Naive B cell (primary cell): ENCODE measurements at places on chromosomes 12 and 14. TPM values are rescaled to one million over a fixed set of nuclear protein-coding genes. Genes with fewer than 3 reads are reported as not detected.
A peak's percentile ranks its signal among the peaks of the same experiment; 100 is the strongest.

The SCNN1A gene
- not detected for polyA plus RNA-seq

The STON2 gene
- polyA plus RNA-seq, result 0.28 TPM

The LRRIQ1 gene
- not detected for polyA plus RNA-seq

The MSRB3 gene
- 1.2 TPM for polyA plus RNA-seq

The NRXN3 gene
- polyA plus RNA-seq, result not detected

GRCh38 chr12:10027721-10028120, 2.8 kb upstream of the CLEC9A start:
- no peak for DNase-seq

DNA sequence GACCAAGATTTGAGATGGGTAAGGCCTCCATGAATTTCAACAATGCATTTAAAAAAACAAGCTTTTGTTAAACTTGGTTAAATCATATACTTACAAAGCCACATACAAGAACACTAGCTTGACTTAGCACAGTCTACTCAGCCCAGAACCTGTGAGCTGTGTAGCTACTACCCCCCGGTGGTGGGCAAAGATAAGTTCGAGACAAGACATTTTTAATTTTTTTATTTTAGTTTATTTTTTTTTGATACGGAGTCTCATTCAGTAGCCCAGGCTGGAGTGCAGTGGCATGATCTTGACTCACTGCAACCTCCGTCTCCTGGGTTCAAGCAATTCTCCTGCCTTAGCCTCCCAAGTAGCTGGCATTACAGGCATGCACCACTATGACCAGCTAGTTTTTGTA, 3.7 kb upstream of the NECAP1 start:
- DNase-seq, result peak; percentile 19

- DNase-seq, result no peak
Measured at GRCh38 chr12:12534166-12534866, 28.3 kb downstream of the DUSP16 start.

DNA sequence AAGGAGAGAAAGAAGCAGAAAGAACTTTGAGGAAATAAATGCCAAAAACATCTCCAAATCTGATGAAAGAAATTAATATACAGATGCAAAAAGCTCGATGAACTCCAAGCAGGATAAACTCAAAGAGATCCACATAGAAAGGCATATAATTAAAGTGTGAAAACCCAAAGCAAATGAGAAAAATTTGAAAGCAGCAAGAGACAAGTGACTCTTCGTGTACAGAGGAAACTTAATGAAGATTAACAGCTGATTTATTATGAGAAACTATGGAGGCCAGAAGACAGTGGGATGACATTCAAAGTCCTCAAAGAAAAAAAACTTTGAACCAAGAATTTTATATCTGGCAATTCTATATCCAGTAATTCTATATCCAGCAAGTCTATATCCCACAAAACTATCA, 163.0 kb upstream of the TMCC3 start:
- no peak for DNase-seq

DNA sequence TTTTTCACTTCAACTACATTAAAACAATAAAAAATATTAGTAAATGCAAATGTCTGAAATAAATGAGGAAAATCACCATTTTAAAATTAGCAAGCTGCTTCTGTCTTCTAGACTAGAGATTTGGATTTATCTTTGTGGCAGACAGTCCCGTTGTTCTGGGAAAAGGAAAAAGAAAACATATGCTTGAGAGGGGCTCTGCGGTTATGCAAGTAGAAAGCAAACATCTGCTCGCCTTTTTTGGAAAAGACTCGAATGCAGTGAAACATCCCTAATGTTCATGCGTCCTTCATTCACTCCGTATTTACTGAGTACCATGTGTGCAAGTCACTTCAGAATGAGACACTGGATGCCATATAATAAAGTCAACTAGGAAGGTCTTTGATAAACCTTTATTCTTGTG, 44.9 kb downstream of the IFNG start:
- no peak for DNase-seq

DNA sequence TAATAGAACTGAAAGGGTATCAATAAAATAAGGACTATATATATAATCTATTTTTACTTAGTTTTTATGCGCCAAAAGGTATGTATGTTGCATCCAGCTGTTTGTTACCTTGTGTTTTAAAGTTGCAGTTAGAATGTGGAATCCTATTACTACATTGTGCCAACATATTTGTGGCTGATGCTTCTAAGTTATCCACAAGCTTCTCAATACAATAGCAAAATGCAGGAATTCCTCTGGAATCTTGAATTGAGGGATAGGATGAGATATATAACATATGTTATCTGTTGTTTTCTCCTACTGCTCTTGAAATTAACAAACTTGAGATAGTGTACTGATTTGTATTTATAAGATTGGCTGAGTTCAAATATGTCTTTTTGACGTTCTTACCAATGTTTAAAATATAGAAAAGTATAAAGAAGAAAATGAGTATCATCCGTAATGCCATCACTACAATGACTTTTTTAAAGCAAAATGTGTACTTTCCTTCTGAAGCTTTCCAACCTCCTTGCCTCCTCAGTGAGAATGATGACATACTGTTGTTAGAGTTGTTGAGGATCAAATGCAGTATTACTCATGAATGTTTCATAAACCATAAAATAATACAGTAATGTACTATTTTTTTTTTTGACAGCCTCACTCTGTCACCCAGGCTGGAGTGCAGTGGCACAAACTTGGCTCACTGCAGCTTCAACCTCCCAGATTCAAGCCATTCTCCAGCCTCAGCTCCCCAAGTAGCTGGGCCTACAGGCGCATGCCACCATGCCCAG, 6.6 kb downstream of the RAP1B start:
- no peak for DNase-seq

GRCh38 chr12:24500421-24500820, 448.5 kb downstream of the BCAT1 start:
- DNase-seq, result no peak

DNA sequence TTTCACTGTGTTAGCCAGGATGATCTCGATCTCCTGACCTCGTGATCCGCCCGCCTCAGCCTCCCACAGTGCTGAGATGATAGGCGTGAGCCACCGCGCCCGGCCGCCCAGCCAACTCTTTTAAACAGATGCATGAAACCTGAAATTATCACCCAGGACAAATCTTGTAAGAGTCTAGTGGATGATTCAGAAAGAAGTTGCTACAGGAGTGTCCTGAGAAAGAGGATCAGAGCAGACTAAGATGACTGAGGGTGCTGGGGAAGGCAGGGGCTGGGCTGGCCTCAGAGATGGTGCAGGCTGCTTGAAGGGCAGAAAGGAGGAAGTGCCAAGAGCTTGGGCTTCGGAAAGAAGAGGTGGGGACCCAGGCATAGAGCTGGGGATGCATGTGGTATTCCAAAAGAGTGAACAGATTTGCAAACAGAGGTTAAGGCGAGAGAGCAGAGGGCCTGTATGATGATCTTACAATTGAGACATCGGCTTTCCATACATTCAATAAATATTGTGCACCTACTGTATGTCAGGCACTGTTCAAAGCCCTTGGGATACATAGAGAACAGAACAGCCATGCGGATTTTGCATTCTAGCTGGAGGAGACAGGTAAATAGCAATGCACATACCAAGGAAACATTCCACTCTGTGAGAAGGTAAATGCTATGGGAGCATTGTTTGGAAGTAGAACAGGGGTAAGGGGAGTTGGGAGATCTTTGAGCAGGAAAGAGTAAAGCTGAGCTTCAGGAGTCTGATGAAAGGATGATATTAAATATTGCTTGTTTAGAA, 7.4 kb upstream of the CD9 start:
- DNase-seq, result no peak
